ENCODE measurements at places on chromosomes 7 and 10.

DNA sequence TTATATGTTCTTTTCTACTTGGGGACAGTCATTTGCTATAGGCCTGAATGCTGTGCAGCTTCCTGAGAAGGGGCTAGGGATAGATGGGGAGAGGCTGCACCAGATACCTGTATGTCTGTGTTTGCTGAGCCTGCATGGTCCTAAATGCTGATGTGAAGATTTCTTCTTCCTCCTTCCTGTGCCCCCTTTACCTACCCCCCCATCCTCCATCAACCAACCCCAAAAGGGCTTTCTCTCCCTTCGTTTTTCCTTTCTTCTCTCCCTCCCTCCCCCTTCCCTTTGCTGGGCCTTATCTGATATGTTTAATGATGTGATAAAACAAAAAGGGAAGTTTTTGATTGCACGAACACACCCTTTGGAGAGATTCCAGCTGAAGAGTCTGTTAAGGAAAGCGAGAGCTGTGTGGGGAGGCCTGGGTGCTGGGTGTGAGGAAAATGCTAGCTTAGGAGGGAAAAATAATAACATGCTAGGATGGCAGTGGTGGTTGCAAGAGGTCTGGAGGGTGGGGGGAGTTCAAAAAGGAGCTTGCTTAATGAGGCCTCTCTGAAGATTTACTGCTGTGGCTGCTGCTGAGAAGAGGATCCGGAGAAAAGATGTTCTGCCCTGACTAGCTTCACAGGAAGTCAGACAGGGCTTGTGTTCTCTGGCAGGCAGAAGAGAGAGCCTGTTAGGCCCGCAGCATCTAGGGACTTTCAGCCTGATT, 101.8 kb downstream of the SAMD9 start:
- no peak for DNase-seq

- no peak for DNase-seq
Observed at GRCh38 chr10:31318854-31319601, at the start of gene ZEB1. TSS of gene ZEB1 (plus strand) at chr10:31319216. CDS start at chr10:31319235, 19 bp downstream.

DNA sequence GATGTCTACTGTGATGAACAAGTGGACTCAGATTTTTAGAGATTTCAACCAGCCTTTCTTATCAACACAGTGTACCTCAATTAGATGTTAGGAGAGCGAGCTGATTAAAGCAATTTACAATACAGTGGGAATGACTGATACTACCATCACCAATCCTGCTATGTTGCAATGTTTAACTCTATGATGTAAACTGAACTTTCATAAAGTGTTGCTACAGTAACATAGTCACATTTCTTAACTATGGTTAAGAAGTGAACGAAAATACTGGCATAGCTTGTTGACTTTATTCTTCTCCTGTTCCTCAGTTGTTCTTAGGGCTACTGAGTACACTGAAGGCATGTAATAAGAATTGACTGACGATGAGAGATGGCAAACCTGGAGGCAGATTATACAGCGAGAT, 139.8 kb downstream of the MYOF start:
- DNase-seq = no peak

GRCh38 chr7:130959743-130960207, 225.8 kb upstream of the KLF14 start:
- DNase-seq = peak; percentile 73

- no peak for DNase-seq
Observed at GRCh38 chr10:111103196-111103840, 26.5 kb downstream of the ADRA2A start.

- peak; percentile 60 for DNase-seq
Observed at GRCh38 chr10:110420401-110421193, 77.1 kb upstream of the DUSP5 start.

DNA sequence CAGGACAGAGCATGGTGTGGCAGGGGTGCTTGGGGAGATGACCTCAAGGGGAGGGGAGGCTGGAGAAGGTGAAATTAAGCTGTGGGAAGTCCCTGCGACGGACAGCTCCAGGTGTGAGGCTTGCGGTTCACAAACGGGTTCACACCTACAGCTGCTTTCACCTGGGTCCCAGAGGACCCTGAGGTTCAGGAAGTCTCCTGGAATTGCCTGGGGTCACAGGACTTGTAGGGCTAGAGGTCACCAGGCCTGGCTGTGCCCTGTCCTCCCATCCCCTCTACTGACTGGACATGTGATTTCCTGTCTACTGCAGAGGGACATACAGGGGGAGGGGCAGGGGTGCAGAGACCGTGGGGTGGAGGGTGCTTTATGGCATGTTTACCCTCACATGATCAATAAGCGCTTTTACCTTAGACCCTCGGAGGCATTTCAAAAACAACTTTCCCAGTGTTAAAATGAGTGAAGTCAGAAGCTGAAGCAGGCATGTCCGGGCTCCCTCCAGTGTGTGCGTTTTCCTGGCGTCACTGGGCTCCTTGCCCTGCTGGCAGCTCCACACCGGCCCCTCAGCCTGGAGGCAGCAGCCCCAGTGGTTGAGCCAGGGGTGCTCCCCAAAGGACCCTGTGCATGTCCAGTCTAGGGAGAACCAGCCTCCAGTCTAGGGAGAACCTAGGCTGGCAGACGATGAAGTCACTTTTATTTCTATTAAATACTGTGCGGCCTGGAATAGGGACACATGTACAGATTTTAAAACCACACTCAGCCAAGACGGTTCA, 66.6 kb upstream of the IGFBP3 start:
- no peak for DNase-seq

DNA sequence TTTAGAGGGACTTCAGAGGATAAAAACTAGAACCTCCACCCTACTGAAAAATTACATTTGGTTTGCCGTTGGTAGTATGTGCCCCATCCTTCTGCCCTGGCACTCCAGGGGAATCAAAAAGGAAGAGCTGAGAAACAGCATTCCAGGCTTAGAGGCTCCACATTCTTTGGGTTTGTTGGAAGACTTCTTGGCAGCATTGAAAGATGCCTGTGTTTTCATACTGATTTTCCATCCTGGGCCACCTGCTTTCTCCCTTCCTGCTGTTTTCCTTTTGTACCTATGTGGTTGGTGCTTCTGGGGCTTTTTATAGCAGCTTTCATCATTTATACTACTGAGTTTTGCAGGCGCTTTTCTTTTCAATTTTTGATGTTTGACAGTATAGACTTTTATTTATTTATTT, 61.7 kb downstream of the AUTS2 start:
- DNase-seq = no peak

DNA sequence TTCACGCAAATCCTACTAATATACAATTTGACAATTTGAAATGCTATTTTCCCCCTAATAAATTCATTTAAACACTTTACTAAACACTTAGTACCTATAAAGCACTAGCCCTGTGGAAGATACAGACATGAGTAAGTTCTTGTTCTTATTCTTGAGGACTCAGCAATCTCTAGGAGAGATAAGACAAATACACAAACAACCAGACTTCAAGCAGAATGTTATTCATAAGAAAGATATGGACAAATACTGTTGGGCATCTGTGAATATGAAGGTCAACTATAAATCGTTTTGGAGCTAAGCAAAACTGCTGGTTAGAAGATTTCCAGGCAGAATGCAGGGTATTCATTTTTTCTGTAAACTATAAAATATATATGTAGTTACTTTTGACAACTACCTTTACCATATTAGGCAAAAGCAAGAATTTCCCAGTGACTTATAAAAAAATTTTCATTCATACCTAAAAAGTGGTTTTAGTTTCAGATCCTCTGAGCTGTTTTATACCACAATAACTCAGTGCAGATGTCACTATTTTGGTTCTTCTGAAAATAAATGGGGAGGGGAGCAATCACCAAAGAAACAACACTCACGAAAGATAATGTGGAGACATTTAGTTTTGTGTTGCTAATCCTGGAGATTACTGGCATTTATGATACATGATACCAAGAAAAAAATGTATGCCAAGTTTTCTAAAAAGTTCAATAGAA, 3.8 kb downstream of the VPS41 start:
- DNase-seq = no peak

DNA sequence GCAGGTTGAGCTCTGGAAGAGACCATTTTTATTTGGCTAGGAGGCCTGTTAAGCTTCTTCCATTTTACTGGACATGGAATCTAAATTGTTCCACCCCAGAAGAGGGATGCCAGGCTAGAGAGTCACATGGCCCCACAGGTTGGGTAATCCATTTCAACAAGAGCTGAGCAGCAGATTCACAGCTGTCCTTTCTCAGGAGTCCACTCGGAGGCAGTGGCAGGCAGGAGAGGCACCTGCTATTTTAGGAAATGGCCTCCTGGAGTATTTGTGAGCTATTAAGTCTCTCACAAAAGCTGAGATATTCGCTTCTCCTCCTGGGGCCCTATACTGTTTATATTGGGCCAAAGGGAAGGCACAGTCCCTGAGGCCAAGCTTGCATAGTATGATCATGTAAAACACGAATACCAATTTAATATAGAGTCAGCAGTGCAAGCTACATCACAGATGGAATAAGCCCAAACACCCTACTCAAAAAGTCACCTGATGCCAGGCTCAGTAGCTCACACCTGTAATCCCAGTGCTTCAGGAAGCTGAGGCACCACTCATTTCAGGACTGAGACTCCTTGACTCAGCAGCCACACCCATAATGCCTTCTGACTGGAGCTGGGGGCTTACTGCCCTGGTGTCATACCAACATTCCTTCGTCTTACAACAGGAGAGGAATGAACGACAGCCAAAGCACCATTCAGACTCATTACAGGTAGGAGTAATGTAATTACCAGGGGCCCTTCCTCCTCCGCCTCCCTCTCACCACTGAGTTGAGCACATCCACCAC, 124.1 kb downstream of the LMBR1 start:
- no peak for DNase-seq

DNA sequence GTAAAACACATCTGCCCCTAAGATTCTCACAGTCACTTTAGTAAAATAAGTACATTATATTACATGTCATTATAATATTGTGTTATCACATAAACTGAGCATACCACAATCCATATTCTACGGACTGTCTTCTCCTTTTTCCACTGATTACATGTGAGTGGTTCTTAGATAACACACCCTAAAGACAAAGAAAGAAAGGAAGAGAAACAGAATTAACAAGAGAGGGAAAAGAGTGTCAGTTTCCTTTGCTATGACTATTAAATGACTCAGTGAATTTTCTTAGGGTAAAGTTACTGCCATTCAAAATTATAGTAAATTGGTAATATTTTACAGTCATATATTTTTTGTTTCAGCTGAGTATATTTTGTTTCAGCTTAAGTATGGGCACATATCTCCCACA, 268.3 kb downstream of the TWIST1 start:
- DNase-seq = no peak

DNA sequence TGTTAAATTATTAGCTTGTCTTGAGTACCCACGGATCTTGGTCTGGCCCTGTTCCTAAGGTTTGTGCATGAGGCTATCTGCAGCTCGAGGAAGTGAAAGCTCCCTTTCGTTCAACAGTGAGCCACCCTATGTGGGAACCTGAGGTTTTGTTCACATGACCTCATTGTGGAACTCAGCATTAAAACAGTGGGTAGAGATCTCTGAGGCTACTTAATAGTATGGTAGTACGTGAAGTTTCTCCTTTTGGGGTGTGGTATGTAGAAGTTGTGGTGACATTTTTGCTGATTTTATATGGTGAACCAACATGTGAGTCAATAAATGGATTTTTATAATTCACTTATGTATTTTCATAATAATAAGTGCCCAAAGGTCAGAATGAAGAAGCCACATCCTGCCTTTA, 252.7 kb upstream of the FERD3L start:
- peak; percentile 86 for DNase-seq

Data from suppressor macrophage treated with lipopolysaccharide for 1 hour (primary cell).